ENCODE measurements at places on chromosomes 7 and 10.

GRCh38 chr7:233249-234035 is 41.1 kb downstream of the FAM20C start:
- DNase-seq, result no peak

DNA sequence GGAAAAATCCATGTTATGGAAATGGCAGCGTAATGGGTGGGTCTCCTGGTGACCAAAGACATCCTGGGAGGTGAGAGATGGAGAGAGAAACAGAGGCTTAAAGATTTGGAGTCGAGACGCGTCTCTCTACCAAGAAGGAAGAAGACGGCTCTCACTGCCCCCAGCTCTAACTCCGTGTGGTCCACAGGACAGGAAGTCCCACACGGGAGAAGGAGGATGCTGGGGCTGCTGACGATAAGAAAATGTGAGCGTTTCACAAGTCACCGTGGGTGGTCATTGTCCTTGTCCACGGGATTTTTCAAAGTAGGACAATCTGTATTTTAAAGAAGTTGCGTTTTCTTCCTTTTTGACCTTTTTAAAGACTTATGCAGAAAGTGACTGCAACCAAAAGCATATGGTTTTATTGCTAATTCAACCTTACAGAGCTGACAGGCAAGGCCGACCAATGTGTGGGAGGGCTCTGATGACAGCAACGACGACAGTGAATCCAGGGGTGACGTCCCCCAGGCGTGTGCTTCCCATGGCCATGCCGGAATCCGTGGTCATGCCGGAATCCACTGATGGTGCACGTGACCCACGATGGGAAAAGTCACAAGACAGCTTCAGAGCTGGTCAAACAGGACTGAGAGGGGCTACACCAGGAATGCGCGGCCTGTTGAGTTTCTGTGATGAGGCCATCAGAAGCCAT is 341.2 kb downstream of the PTPRN2 start:
- no peak for DNase-seq

DNA sequence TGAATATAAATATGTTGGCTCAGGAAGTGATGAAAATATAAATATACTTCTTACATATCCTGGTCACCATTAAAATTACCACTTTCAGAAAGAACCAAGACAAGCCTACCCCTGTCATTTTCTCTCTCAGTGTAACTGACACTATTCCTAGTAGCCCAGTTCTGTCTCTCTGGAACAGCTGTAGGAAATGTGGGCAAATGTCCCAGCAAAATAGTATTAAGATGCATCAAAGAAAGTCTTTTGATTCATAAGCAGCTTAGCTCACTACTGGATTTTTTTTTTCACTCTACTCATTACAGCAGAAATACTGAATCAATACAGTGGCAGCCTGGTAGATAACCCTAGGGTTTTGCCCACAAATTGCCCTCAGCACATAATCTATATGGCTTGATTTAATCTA is 290.9 kb downstream of the DNAJB9 start:
- DNase-seq, result no peak

- DNase-seq, result peak; percentile 69
Measured at GRCh38 chr10:14478604-14479003, 147.9 kb upstream of the FRMD4A start.

GRCh38 chr7:55778631-55779030 is 83.9 kb downstream of the SEPTIN14 start:
- DNase-seq, result no peak

DNA sequence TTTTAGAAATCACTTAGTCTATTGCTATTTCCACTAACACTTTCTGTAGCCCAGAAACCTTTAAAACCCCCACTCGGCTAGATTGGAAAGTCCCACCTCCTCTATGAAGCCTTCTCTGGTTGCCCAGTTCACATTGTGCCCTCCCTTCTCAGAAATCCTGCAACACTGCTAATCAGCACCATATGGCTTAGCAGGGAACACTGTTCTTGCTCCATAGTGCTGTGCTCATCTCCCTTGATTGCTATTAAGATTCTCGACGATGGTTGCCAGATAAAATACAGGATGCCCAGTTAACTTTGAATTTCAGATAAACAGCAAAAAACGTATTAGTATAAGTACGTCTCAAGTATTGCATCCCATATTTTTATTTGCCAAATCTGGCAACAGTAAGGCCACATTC is 40.1 kb upstream of the XPNPEP1 start:
- DNase-seq, result no peak

DNA sequence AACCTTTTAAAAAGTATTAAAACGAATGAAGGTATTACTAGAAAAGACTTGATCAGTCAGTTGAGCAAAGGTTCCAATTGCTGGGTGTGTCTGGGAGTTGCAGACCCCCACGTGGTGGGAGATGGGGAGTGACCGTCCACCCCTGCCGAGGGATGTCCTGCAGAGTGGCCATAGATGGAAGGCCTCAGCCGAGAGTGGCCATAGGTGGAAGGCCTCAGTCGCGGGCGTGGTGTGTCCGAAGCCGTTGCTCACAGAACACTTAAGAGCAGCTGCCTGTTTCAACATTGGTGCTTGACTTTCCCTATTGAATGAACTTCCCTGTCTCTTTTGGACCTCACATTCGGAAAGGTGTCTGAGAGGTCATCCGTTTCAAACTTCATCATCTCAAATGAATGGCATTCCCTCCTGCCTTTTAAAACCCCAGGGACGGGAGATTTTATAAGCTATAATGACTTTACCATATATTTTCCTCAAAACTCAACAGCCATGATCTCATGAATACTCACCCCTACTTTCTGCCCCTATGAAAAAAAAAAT is 69.4 kb downstream of the CAMK1D start:
- no peak for DNase-seq

GRCh38 chr7:48876087-48876486 is 48.3 kb upstream of the CDC14C start:
- DNase-seq, result no peak

DNA sequence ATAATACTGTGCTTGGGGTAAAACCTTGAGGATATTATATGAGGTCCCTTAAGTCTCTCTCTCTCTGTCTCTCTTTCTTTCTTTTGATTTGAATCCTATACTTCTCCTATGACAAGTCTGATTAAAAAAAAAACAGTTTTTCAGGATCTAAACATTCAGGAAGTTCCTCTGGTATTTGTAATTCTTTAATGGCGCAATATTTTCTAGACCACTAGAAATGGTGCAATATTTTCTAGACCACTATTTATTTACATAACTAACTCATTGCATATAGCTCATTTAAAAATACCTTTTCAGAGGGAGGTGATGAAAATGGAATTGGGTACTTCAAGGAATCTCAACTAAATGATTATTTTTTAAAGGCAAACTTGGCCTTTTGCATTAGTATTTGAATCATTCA is 1235.3 kb downstream of the GATA3 start:
- no peak for DNase-seq

- no peak for DNase-seq
Measured at GRCh38 chr7:725223-726005, 1.1 kb upstream of the DNAAF5 start.

- DNase-seq, result no peak
Measured at GRCh38 chr7:32154797-32155196, 84.6 kb upstream of the PDE1C start.

- DNase-seq, result peak; percentile 90
Measured at GRCh38 chr10:133257489-133258065, 19.1 kb downstream of the ADAM8 start.

- no peak for DNase-seq
Measured at GRCh38 chr10:59036311-59037017, 140.0 kb upstream of the PHYHIPL start.

- DNase-seq, result no peak
Measured at GRCh38 chr7:46969303-46970130, 612.4 kb downstream of the TNS3 start.

- peak; percentile 58 for DNase-seq
Measured at GRCh38 chr7:111029574-111030251, 61.2 kb upstream of the LRRN3 start.

DNA sequence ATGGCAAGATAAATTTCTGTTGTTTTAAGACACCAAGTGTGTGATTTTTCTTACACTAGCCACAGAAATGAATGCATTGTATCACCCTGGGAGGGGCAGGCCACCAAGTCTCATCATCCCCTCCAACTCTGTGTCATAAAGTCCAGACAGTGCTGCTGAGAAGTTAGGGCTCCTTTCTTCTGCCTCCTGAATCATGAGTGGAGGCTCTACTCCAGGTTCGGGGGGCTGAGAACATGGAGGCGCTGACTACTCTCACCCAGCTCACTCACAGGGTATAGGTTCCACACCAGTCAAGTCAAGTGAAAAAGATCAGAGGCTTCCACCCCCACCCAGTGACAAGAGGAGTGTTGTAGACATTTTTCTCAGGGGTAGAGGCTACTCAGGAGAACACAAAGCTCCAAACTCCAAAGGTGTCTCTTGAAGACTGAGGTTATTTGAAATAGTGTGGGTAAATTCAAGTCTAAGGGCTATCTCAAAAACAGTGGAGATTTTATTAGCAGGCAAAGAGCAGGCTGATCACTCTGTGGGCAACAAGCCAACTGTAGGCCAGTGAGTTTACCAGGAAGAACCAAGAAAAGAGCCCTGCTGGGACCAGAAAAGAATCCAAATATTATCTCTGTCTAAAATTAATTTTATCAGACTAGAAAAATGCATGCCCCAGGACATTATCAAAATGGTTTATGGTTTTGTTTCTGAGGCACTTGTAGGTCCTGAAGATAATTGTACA is 118.6 kb upstream of the RET start:
- DNase-seq, result no peak

- DNase-seq, result peak; percentile 95
Measured at GRCh38 chr10:329361-330099, 194.3 kb downstream of the ZMYND11 start.

DNA sequence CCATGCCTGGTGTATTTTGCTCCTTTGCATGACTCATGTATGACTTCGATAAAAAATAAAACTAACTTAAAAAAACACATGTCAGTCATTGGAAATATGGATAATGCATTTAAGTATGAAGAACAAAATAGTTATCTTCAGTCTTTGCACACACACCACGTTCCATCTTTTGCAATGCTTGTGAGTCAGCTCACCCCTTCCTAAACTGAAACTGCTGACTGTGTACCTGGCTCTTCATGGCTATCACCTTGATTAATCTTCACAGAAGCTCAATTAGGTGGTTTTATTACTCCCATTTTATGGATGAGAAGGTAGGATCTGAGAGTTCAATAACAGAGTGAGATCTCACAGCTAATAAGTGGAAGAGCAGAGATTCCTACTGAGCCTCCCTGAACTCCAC is 79.5 kb downstream of the CARD11 start:
- no peak for DNase-seq

DNA sequence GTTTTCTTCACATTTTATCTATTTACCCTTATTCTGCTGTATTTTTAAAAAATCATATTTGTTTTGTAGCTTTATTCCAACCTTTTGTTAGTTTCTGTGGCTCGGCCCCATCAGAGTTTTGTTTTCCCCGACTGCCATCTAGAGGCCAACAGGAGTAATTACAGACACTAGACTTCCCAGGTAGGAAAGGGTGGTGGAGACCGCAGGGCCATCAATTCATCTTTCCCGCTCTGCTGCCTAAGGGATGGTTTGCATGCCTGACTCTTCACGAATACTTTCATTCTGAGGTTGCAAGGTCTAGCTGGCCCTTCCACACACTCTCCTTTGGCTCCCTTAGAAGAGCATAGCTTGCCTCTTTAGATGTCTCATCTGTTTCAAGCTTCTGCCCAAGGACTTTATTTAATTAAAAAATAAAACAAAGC is 38.3 kb downstream of the LYZL2 start:
- peak; percentile 84 for DNase-seq

GRCh38 chr7:141671705-141672496 is 30.1 kb downstream of the DENND11 start:
- DNase-seq, result no peak

GRCh38 chr10:44242091-44242490 is 142.8 kb downstream of the CXCL12 start:
- no peak for DNase-seq

DNA sequence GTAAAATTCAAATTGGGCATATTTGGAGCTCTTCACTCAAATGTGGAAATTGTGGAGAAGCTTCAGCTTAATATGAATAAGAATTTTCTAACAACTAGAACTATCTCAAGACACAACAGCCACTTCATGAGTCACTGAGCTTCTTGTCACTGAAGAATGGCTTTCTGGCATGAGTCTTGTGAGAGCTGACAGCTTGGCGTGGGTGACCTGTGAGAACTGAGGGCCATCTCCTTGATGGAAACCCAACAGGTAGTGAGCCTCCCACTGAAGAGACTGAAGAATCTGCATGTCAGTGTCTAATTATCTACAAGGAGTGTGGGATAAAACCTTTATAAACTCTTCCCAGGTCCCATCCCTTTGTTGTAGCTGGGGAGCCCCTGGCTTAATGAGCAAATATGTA is 66.0 kb downstream of the CLEC2L start:
- DNase-seq, result no peak

DNA sequence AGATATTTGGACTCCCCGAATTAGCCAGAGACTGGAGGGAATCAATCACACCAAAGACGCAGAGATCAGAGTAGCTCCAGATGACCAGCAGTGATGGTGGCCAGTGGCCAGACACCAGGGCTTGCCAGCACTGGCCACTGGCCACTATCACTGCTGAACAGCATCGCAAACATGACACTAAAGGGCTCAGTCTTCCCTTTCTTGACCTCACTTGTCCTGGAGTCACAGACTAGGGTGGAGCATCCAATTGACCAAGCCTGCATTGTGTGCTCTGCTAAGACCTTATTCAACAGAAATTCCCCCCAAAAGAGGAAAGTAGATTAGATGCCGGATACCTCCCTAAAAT is 234.7 kb downstream of the CREB5 start:
- no peak for DNase-seq

DNA sequence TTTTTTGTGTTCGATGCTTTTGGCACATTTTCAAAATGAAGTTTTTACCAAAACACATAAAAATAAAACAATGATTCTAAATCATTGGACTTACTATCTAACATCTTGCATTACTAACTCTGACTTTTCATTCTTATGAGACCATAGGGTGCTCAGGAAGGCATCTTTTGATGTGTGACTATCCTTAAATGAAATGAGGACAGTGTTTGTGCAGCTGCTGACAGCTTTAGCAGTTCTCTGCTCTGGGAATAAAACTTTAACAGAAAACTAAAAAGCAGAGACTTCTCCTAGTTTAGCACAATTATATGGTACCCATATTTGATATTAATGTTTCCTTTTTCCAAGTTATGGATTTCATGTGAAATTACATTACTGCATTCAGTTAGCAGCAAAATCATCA is 471.6 kb downstream of the ARL4A start:
- DNase-seq, result no peak

DNA sequence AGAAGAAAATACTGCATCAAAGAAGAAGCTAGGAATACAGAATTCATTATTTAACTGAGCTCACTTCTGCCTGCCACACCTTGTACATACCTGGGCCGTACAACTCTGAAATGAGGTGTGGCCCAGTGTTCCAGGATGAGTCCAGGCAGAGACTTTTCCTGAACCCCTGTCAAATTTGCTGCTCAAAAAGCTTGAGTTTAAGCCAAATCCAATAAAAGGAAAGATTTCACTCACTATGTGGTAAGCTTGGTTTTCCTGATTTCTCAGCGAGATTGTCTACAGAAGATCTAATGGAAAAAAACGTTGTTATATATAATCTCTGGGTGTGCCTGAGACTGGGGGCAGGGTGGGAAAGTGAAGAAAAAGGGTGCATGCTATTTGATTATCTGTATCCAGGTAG is 72.1 kb upstream of the EGFR start:
- DNase-seq, result no peak

Measured in Kasumi-1 (cell line).